Left lung (tissue), 14 donors: ENCODE measurements at places on chromosomes 16 and 17. TPM values are rescaled to one million over a fixed set of nuclear protein-coding genes. Genes with fewer than 3 reads are reported as not detected.

KCNG4 gene
- total RNA-seq, result not detected

DNA sequence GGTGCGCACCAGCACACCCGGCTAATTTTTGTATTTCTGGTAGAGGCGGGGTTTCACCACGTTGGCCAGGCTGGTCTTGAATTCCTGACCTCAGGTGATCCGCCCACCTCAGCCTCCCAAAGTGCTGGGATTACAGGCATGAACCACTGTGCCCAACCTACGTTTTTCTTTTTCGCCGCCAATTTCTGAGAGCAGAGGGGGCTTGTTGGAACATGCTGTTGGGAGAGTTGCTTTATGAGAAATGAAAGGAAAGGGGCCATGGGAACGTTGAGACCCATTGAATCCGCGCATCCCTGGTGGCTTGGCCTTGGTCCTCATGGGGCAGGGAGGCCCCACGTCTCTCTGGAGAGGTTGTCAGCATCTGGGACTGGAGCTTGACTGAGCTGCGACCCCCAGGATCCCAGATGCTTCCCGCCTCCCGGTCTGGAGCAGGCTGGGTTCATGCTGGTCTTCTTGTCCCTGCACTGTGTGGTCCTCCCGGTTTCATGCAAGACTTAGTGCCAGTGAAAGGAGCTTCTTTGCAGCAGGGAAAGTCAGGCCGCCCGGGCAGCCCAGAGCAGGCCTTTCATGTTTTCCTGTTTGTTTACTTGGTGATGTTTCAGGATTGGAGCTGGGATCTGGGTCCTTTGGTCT lies 22.8 kb downstream of the CRISPLD2 start:
- no peak for DNase-seq

DNA sequence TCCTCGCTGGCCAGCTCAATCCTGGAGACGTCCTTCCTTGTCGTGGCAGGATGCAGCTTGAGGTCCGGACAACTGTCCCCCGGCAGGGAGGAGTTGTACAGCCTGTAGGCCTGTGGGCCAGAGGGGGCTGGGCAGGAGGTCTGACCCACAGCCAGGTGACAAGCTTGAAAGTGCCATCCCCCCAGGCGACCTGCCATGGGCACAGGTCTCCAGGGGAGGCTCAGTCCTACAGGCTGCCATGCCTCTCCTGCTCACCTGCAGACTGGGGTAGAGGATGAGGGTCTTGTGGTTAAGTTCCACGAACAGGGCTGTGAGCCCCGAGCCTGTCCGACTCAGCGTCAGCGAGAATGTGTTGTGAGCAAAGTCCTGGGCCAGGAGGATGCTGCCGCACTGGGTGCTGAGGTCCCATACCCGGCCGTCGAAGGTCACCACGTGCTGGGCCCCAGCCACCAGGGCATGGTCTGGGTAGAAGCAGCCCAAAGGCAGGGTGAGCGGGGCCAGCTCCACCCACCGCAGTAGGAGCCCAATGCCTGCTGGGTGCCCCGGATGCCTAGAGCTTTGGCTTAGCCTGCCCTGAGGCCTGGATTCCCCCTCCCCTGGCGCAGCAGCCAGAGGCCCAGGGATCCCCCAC lies 39.8 kb downstream of the RMI2 start:
- no peak for DNase-seq

NQO1 gene
- 78.4 TPM for total RNA-seq

AOC3 gene
- total RNA-seq, result 56.6 TPM
